Stimulated activated CD4-positive, alpha-beta T cell treated with anti-CD3 and anti-CD28 coated beads, Interleukin-4, amount 100 ng/mL, for 1 hour (primary cell): ENCODE measurements at places on chromosomes 1 and 21.

DNA sequence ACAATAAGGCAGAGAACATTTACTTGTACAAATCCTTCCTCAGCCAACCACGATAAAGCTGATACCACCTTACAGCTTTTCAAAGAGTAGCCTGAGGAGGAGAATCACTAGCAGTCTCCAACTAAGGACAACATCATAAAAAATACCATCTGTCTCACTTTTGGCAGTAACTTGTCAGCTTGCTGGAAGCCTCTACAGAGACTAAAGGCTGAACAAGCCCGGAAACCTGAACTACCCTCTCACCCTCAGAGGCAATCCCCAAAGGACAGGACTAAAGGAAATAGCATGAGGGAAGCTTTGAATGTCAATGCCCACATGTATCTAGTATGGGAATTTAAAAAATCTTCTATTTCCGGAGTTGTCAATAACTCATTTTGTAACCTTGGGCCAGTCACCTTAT is 10.6 kb downstream of the SRSF4 start:
- DNase-seq = no peak

DNA sequence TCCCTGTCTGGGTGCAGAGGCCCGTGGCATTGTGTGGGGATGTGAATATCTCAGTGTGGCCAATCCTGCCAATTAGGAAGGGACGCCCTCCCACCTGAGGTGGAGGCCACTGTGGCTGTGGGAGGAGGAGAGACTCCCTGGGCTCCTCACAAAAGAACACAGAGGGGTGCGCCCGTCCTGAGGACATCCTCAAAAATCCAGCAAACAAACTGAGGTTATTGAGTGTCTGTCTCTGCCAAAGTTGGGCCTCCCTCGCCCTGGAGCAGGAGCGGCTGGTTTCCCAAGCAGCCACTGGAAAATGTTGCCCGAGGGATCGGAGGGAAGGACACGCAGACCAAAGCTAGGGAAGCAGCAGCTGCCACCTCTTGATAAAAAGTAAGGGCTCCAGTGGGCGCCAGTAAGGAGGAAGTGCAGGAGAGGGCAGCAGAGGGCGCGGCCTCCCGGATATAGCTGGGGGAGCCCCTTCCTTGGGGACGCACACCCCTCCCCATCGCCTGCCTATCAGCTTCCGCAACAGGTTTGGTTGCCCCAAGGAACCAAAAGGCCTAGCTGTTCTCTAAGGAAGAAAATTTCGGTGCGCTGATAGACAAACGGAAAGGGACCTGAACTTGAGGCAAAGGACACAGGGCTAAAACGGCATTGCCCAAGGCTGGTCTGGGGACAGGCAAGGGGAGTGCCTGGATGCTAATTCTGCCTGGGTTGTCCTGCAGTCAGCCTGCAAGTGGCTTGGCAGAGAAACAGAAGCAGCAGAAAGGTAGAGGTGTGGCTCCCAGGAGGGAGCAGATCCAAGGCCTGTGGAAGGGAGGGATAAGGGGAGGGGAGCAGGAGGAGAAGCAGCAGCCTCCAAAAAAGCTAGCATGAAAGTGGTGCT is 1.7 kb upstream of the GRIK3 start:
- no peak for DNase-seq

DNA sequence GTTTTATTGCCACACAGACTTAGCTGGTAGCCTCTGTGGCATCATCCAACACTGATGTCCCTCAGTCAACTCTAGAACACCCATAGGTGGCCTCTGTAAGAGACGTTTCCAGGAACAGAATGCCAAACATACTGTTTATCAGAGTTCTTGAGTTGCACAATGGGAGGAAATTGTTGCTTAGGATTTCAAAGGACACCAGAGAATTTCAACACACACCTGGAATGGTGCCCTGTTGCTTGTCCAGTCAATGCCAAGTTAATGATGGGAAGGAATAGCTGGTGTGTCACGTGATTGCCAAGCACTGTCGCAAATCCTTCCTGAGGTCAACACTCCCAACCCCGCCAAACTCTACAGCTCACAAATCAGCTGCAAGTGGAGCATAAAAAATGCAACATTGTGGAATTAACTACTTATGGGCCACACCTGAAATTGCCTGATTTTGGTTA is 28.6 kb upstream of the DUSP23 start:
- no peak for DNase-seq

DNA sequence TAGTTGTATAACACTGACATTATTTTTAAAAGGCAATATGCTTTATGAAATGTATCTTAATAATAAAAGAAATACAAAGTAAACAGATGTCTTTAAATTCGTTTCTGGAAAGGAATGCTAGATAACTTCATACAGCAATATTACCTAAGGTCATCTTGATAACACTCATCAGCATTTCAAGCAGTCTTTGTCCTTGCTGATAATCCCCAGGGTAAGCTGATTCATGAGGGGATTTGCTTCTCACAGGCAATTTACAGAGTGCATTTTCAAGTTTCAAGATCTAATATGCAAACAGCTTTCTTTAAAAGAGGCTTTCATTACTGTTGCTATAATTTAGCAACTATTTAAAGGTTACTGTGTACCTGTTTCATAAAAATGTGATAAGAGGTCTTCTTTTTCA is 75.2 kb upstream of the NEK2 start:
- DNase-seq = no peak

GRCh38 chr1:246413430-246413829 is 93.6 kb downstream of the SMYD3 start:
- DNase-seq = no peak

DNA sequence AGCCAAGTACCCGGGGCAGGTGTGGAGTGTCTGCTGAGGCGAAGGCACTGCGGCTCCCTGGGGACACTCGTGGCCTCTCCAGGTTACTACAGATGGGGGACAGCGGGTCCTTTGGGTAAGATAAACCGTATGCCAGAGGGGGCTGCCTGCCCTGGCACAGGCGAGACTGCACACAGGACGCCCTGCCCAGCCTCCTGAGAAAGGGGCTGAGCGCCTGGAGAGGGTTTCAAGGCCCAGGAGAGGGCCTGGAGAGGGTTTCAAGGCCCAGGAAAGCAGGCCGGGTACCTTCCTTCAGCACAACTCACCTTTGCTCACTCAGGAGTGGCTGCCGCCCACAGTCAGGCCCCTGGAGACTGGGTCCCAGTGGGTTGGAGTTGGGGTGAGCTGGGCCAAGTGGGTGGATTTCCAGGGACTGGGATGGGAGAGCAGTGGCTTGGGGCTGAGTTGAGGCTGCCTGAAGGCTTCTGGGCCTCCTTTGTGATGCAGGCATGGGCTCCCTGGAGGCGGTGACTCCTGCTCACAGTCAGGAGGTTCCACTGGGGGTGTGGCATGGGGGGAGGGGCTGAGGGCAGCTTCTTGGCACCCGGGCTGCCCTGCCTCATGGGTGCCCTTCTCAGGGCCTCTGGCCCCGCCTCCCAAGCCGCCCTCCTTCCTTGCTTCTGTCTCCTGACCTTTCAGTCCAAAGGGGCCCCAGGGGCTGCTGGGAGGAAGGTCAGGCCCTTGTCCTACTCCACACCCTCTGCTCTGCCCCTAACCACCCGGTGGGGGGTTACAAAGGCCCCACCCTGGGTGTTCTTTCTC is at the start of gene MMEL1:
Gene MMEL1 (minus strand): TSS at position 456 of the 801 bp plus-strand sequence. CDS start 3,532 bp downstream, outside the sequence.
- no peak for DNase-seq

- DNase-seq = no peak
Measured at GRCh38 chr1:198966519-198966918, 327.7 kb downstream of the PTPRC start.

DNA sequence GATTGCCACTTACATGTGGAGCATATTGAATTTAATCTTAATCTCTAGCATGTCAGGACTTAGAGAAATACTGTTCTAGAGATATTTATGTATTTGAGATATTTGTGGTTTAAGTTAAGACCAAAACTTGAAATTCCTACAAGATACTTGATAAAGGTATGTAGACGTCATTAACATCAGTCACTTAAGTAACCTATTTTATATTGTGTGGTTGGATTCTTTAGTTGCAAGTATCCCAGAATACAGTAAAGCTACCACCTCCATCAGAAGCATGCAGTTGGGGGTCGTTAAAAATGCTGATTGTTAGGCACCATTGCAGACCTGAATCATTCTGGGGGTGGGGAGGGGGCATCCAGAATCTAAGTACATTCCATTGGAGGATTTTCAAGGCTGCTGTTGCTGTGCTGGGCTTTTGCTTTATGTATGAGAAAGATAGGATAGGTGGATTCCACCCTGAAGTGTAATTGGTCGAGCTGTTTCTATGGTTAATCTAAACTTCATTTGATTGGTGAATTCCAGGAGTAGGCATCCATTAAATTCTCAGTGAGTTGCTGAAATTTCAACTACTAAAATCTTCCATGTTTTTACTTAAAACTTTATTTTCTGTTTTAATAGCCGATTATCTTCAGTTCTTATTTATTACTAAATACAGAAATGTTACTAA is 4.0 kb downstream of the H3-3A start:
- DNase-seq = no peak

DNA sequence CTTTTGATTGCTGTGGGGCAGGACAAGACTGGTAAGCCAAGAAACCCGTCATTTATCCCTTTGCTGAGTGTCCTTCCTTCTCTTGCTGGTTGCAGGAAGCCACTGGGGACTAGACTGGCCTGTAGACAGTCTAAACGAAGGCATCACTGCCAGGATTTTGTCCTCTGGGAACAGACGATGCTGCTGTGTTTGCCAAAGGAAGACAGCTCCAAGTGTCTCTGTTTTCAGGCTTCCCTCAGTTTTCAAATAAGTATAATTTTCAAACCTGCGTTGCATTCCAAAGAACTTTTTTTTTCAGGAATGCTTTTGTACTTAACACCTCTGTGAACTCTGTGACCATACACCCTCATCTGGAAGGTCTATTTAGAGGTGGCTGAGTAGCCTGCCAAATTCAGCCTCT is 269.4 kb downstream of the HLX start:
- no peak for DNase-seq

DNA sequence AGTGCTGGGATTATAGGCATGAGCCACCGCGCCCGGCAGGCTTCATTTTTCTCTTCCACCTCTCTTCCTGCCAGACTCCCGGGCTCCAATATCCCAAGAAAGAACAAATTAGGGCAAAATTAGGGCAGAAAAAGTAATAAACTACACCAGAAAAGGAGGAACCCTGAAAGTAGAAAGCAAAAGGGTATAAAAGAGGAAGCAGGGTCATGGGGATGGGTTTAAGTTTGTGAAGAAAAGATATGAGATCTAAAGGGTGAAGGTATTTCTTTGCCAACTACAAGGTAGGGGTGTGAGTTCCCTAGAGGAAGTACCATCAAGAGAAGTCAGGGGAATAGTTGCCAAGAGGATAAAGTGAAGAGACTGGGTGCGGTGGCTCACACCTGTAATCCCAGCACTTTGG is 9.9 kb downstream of the PTPN22 start:
- no peak for DNase-seq

GRCh38 chr1:243529512-243529911 is 273.7 kb downstream of the SDCCAG8 start:
- no peak for DNase-seq

GRCh38 chr1:155389826-155390225 is 69.1 kb downstream of the RUSC1 start:
- DNase-seq = no peak

DNA sequence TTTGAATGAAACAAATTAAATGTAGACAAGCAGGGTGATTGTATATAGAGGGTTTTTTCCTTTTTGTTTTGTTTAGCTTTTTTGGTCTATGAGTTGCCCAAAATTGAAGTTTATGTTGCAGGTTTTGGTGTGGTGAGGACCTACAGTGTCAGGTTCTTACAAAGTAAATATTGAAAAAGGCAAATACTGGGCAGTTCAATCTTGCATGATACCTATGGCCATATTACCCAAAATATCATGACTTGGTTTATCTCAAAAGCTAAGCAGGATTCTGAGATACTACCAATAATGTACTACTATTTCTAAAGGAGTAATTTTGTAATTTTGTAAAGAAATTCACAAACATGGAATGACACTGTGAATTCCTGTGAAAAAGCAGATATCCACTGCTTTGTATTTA is 1.8 kb downstream of the DNAJB4 start:
- no peak for DNase-seq

GRCh38 chr21:28801906-28802305 is 190.8 kb downstream of the LTN1 start:
- DNase-seq = no peak

- DNase-seq = no peak
Measured at GRCh38 chr1:39395357-39395831, 96.0 kb upstream of the BMP8A start.

DNA sequence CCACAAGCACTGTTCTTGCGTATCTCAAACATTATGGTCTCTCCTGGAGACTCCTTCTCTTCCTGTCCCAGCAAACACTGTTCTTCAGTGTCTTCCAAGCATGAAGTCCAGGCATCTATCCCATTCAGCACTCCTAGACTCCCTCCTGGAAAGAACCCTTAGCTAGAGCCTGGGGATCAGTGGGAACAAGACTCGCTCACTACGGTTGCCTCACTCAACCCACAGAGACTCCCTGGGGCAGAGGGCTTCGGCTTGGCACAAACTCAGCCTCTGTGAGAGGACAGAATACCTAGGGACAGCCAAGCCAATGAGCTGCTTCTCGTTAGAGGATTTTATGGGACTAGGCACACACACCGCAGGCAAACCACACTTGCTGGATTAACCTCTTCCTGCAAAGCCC is 86.5 kb upstream of the IPO9 start:
- DNase-seq = no peak

DNA sequence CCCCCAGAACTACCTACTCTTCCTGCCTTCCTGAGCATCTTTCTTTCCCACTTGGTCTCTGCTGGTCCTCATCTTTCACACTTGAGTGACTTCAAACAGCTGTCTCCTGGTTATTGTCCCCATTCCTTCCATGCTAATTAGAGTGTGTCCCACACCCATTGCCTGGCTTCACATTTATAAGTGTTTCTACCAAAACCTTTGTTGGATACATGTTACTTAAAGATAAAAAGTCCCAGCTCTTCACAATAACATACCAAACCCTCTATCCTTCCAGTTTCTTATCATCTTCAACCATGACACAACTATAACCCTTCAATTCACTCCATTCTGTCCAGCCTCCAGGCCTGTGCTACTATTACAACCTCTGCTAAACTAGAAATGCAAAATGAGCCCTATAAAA is 41.0 kb downstream of the VCAM1 start:
- no peak for DNase-seq

GRCh38 chr1:218891577-218891976 is 282.1 kb upstream of the LYPLAL1 start:
- no peak for DNase-seq

- DNase-seq = no peak
Measured at GRCh38 chr21:32888971-32889370, 117.4 kb upstream of the PAXBP1 start.

DNA sequence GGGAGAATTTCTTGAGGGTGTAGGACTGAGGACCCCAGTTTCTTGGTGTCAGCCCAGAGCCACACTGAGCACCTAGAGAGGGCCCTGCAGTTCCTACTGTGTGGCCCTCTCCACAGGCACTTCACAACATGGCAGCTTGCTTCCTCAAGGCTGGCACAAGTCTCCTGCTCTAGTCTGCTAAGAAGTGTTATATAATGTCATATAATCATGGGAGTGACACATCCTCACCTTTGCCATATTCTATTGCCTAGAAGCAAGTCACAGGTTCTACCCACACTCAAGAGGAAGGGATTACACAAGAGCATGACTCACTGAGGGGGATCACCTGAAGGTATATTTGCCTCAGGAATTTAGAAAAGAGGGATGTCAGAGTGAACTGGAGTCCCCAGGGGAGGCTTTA is 5.5 kb upstream of the SNX27 start:
- no peak for DNase-seq
